ENCODE measurements at places on chromosomes 11 and 22.

DNA sequence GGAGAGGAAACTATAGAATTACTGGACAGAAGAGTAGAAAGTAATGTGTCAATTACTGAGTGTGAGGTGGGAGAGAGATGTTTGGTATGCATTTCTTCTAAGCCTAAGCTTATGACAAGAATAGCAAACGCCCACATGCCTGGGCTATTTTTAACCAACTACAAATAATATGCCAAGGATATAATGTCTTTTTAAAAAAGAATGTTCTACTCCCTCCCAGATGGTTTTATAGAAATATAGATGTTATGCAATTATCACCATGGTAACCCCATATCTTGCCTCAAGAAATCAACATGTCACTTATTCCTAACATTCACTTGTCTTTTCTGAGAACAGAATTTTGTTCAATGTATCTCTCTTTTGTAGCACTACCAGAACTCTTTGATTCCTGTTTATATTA, 996.7 kb upstream of the CHORDC1 start:
- DNase-seq, result no peak

- DNase-seq, result no peak
Observed at GRCh38 chr22:31377612-31378011, 21.8 kb upstream of the DRG1 start.

GRCh38 chr11:22539821-22540256, 85.8 kb downstream of the FANCF start:
- DNase-seq, result no peak

DNA sequence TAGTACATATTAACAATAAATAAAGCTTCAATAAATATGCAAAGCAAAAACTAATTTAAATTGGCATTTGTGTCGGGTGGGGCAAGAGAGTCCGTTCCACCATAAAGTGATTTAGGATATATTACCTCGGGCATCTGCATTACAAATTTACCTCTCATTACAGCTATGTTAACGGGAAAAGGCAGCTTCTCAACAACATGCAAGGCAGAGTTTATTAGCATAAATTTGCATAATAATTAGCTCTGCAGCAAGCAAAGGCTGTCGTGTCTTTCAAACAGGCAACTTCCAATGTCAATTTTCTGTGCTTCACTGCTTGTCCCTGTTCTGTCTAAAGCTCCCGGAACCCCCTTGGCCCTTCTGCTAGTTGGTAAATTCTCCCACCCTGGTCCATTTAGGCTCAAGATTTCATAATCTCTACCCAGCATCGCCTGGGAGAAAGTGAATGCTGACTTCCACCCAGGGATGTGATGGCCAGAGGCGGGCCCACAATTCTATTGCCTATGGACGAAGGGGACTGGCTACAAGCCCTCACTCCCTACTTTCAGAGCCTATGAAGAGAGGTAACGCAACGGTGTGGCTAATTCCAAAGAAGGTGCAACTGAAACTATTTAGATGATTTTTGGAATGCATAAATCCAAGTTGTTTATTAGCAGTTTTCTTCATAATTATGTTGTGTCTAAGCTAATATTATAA, 462.1 kb downstream of the OPCML start:
- DNase-seq, result no peak

- no peak for DNase-seq
Observed at GRCh38 chr11:35874751-35875450, 69.0 kb upstream of the LDLRAD3 start.

GRCh38 chr11:850775-851763, 8.4 kb downstream of the TSPAN4 start:
- DNase-seq, result no peak

DNA sequence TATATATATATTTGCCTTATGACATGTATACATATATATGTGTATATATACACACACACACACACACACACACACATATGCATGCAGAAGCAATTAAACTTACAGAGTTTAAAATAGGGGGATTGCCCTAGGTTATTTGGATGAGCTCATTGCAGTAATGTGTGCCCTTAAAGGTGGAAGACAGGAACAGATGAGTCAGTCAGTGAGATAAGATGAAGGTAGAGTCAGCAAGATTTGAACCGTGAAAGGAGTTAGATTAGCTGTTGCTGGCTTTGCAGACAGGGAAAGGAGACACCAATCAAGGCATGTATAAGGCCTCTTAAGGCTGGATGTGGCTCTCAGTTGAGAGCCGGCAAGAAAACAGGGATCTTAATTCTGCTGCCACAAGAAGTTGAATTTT, 902.4 kb upstream of the RAG2 start:
- no peak for DNase-seq

DNA sequence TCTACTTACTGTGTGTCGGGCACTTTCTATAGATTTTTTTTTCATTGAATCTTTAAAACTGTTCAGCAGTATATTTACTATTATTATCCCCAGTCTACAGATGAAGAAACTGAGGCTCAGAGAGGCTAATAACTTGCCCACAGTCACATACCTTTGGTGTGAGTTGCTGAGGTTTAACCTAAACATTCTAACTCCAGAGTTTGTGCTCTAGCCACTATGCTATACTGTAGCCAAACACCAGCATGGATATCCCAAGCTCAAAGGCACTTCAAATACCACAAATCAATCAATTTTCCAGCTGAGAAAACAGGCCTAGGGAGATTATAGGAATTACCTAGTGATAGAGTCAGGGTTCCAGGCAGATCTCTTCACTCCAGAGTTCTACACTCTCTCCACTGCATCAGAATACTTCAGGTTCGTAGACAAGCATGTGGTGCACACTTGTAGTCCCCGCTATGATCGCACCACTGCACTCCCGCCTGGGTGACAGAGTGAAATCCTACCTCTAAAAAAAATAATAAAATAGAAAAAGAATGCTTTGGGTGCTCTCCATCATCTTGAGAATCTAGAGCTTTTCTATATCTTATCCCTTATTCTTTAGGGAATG, 20.4 kb upstream of the UPB1 start:
- no peak for DNase-seq

DNA sequence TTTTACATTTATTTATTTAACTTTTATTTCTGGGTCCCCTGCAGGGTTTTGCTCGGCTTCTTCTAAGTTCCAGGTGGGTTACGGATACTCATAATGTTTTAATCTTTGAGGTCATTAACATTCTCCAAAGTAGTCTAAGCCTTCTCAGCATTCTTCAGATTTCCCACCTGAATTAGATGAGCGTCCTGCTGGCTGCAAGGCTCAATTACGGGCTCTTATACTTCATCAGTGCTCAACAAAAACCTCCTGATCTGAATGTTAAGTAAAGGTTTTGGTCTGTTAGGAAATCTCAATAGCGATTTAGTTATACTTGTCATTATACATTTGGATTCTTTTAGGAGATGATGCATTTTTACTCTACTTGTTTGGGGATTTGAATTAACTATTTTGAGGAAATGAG, 27.3 kb upstream of the NFRKB start:
- no peak for DNase-seq

- DNase-seq, result no peak
Observed at GRCh38 chr11:43419460-43419859, 60.7 kb downstream of the TTC17 start.

GRCh38 chr11:132430429-132431062, 1060.1 kb downstream of the NTM start:
- DNase-seq, result no peak

GRCh38 chr11:78425399-78426070, 7.9 kb upstream of the GAB2 start:
- no peak for DNase-seq

DNA sequence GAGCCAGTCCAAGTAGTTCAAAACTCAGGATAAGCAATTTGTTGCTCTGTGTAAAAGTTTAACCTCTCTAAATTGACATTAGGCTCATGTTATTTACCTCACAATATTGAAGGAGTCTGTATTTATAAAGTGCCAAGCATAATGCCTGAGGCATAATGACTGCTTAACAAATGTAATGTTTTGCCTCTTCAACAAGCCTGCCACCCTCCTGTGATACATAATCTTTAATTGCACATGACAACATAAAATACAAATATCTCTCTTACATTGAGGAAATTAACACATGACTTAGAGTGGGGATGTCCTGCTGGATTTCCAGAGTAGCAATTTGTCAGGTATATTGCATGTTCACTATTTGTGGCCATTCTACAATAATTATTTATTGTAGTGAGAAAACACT, 469.2 kb upstream of the ANO5 start:
- DNase-seq, result no peak

- no peak for DNase-seq
Observed at GRCh38 chr11:45423475-45424120, 137.5 kb upstream of the SYT13 start.

DNA sequence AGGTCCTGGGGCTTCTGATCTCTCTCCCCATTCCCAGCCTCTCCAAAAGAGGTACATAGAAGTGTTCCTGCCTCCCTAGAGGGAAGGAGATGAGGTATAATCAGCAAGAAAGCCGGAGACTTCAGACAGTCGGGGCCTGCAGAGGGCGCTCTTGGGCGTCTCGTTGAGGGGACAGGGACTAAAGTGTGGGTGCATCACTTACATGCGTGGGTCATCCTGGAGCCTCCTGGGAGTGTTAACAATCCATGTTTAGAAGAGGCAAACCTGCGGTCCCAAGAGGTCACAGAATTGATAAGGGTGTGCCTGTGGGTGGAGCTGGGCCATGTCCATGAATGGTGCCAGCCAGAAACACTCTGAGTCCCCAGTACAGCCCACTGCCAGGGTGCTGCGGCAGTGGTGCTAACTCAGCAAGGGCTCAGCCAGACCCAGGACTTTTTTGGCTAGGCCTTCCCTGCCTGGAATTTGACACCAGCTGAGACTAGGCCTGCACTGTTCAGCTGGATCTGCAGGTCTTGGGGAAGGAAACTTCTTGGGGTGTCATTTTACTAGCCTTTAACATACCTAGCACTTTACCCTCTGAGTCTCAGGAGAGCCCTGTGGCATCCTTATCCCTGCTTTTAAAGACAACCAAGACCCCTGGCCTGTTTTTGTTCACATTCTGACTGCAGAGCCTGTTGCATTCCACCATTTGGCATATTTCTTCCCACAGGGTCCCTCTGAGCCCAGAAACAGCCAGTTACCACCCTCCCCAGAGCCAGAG, 5.5 kb downstream of the YDJC start:
- DNase-seq, result no peak

DNA sequence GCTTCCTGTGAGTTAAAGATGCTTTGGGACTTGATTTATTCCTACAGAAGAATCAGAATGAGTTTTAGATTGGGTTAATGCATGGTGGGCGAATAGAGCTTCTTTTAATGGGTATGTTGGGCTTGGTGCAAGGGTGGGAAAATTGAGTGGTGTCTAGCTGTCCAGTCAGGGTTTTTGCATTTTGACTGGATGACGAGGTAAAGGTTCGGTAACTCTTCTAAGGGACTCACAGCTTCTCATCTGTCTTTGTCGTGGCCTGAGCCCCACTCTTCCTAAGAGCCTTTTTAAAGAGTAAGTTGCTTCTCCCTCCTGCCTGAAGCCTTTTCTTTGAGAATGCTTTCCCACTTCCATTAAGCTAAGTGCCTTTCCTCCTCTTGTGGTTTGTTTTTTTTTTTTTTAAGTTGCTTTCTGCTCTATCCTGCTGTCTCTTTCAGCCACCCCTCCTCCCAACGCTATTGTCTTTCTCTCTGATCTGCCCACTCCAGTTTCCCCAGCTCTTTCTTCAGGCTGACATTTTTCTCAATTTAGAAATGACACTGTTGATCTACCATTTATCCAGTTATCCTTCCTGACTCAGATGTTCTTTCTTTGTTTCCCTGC, 1.1 kb downstream of the DPF2 start:
- no peak for DNase-seq

- no peak for DNase-seq
Observed at GRCh38 chr22:18058371-18059093, 19.3 kb upstream of the PEX26 start.

DNA sequence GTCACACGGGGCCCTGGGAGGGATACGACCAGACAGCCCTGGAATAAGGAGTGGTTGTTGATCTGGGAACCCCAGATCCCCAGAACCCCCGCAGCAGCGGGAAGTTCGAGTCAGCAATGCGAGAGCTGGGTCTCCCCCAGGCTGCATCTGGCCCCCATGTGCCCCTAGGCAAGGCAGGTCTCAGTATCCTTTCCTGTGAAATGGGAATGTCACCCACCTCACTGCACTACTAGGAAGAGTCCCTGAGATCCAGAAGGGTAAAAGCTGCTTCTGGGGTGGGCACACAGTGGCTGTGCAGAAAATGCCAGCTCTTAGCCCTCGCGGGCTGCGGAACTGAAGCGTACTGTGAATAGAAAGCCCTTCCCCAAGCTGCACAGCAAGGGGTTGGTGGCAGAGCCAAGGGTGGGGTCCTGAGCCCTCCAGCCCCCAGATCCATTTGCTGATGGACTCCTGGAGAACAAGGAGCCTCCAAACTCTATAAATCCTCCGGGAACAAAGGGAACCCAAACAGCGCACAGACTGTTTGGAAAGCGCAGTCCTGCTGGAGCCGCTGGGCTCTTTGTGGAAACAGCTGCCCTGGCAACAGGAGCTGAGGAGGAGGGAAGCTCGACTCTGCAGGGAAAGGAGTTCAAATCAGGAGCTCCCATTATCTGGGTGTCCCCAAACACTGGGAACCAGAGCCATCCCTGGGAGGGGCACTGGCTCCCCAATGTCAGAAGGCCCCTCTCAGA, 68.2 kb upstream of the SHISAL1 start:
- no peak for DNase-seq

- DNase-seq, result no peak
Observed at GRCh38 chr22:28025333-28025732, 106.3 kb upstream of the PITPNB start.

DNA sequence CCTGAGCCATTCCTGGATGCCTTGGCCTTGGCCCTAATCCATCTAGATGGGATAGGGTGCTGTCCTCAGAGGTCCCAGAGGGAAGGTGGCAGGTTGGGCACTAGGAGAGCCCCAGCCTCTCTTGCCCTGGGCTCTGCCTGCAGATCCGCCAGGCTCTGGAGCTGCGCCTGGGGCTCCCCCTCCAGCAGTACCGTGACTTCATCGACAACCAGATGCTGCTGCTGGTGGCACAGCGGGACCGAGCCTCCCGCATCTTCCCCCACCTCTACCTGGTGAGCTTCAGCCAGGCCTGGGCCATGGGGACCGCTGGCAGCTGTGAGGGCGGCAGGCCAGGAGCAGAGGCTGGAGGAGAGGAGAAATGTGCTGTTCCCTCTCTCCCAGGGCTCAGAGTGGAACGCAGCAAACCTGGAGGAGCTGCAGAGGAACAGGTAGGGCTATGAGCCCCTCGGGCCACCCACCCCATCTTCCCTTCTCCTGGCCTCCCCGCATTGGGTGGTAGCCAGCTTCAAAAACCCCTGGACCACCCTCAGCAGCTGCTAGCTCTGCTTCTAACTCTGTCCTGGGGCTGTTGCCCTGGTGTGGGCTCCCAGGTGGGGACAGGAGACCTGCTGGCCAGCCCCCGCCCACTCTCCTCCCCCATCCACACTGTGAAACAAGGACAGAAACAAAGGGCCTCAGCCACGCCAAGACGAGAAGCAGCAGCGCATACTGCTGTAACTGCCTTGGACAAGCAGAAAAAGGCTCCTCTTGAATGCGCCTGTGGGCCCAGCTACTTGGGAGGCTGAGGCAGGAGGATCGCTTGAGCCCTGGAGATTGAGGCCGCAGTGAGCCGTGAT, 4.9 kb downstream of the SSH3 start:
- DNase-seq, result no peak

DNA sequence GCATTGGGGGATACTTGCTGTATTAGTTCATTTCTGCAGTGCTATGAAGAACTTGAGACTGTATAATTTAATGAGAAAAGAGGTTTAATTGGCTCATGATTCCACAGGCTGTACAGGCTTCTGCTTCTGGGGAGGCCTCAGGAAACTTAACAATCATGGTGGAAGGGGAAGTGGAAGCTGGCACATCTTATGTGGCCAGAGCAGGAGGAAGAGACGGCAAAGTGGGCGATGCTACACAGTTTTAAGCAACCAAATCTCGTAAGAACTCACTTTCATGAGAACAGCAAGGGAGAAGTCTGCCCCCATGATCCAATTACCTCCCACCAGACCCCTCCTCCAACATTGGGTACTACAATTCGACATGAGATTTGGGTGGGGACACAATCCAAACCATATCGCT, 55.1 kb downstream of the TMPRSS5 start:
- no peak for DNase-seq
